ENCODE measurements at places on chromosomes 4 and X. TPM values are rescaled to one million over a fixed set of nuclear protein-coding genes. Genes with fewer than 3 reads are reported as not detected.

GRCh38 chr4:125681240-125681639 is 366.5 kb downstream of the FAT4 start:
- peak; percentile 68 for DNase-seq

- DNase-seq = peak; percentile 20
These were observed 114.4 kb downstream of the MSN start for GRCh38 chrX:65781845-65782244.

- DNase-seq = no peak
These were observed 476.7 kb upstream of the ATOH1 start for GRCh38 chr4:93351846-93352245.

DNA sequence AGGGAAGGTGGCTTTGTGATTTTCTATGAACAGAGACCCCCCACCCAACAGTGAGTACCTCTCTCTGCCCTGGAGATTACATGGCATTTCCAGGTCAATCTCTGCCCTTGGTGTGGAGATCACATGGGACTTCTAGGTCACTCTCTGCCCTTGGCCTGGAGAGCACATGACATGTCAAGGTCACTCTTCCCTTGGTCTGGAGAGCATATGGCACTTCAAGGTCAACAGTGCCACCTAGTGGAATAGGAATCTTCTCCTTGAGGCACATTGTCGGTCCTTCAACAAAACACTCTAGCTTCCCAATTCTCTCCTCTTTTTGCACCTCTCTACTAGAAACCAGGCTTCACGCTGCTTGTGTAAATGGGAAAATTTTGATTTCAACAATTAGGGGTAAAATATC is 66.2 kb upstream of the TACR3 start:
- DNase-seq = no peak

- no peak for DNase-seq
These were observed 134.2 kb downstream of the PWWP3B start for GRCh38 chrX:106302304-106302703.

DNA sequence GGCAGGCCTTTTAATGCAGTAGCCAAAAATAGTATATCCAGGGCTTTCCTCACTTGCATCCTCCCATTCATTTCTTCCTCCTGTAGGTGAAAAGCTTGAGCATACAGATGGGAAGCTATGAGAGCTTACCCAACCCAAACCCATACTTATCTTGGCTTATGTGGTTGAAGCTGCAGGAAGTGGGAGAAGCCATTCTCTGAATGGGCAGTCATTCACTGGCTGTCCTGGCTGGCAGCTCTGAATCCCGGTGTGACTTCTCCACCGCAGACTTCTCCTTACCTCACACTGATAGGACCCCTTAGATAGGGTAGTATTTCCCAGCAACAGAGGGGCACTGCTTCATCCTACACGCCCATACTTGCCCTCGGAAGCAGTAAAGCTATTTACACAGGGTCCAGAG is 125.4 kb downstream of the AMMECR1 start:
- no peak for DNase-seq

DNA sequence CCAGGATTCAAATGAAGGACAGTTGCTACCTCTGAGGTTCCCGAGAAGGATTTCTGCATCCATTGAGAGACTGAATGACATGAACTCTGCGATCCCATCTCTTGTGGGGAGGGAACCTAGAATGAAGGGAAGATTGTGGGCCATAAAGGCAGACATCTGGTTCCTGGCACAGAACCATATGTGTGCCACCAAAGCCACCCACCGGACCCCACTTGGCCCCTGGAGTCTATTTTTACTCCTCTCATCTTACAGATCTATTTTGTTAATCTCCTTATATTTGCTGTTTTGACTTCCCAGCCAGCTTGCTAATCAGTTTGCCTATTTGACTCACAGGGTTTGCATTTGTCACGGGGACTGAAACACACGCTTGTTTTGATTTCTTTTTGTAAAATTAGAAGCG is 7.3 kb downstream of the SOD3 start:
- no peak for DNase-seq

The OCIAD2 gene
- 201 TPM for polyA plus RNA-seq

The GAGE13 gene
- not detected for polyA plus RNA-seq

The NAT8L gene
- polyA plus RNA-seq = 36.3 TPM

The TXLNG gene
- polyA plus RNA-seq = 7.8 TPM
